ENCODE measurements at places on chromosomes 6 and 20.

DNA sequence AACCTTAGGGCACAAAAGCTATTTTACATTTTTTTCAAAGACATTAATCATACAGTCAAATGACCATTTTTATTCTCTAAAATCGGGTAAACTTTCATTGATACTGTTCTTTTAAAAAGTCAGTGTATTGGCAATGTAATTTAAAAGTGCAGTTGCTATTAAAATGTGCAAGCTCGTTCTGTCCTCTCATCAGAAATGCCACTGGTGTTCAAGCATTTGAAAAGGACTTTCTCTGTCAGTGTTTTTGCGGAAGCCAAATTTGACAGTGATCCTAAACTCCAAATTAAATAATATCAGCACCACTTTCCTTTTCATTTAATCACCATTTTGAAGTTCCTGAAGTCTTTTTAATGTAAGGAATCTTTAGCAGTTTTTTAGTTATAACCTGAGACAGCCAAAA is 69.6 kb downstream of the AFG1L start:
- DNase-seq, result no peak

DNA sequence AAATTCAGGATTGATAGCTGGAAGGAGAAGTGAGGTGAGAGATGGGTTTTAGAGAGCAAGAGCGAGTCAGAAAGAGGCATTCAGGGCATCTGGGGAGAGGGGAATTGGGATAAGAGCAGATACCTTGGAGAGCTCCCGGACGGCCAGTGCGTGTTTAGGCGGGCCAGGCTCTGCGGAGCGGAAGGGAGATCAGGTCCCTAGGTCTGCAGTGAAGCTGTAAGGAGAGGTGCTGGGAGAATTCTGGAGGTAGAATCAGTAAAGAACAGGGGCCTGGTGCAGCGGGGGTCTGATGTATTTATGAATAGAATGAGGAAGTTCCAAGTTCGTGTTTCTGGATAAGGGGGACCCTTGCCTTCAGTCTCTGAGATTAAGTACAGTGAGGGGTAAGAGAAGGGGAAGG is 47.4 kb upstream of the FAM83D start:
- no peak for DNase-seq

DNA sequence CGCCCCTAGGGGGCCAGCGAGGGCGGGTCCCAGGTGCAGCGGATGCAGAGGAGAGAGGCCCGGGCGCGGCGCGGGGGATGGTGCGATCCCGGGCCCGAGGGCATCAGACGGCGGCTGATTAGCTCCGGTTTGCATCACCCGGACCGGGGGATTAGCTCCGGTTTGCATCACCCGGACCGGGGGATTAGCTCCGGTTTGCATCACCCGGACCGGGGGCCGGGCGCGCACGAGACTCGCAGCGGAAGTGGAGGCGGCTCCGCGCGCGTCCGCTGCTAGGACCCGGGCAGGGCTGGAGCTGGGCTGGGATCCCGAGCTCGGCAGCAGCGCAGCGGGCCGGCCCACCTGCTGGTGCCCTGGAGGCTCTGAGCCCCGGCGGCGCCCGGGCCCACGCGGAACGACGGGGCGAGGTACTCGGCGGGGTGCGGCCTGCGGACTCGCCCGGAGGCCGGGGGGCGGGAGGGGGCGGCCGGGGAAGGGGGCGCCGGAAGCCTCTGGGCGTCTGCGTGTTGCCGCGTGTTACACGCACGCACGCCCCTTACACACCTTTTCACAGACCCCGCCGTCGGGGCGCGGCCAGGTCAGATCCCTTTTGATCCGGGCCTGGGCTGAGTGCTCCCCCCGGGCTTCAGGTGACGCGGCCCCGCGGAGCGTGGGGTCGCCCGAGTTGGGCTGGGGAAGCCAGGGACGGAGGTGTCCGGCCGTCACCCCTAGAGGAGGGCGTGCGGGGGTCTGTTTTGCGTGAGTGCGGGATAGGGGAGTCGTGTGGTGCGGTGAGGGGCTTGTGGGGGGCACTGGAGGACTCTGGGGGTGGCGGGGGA is 412 bp downstream of the TRIB3 start:
- peak; percentile 30 for DNase-seq

DNA sequence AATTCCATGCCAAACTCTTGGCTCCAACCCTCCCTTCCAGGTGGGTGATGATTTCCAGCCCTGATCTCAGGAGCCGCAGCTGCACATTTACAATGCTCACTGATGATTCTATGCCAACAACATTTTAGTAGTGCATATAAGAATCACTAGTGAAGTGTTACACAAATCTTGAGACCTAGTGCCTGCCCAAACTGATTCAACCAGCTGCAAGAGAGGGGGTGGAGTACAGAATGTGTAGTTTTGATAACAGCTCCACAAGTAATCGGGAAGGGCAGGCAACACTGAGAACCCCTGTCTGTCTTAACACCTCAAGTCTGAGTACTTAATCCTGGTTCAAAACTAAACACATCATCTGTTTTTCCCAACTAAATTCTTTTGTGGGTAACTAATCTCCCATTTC is 91.7 kb downstream of the PRDM1 start:
- DNase-seq, result no peak

DNA sequence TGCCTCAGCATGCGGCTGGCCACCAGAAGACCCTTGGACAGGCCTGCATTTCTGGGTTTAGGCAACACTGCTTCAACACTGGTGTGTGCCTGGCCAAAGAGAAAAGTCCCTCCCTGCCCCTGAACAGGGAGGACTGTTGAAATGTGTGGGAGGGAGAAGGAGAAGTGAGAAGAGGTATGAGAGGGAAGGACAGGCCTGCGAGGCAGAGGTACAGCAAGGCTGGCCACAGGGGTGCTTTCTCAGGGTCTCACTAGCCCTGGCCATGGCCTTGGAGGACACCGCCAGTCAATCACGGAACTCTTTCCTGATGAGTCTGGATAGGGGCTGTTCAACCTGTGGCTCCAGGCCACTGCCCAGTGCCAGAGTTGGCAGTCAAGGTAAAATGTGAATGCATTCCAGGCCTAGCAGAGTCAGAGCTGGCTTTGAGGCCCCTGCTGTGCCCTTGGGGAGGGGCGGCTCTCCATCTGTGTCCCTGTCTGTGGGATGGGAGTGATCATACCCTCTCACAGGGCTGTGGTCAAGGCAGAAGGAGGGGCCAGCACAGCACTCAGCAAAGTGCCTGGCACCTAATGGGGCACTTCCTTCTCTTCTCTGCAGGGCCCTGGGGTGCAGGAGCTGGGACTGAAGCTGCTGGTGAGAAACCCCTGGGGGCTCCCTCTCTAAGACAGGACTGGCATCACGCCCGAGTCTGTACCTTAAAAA is 43.2 kb upstream of the CDH22 start:
- DNase-seq, result no peak

GRCh38 chr20:63064745-63065711 is 58.3 kb upstream of the BHLHE23 start:
- DNase-seq, result no peak

All from stimulated activated CD8-positive, alpha-beta memory T cell treated with anti-CD3 and anti-CD28 coated beads, Interleukin-4, amount 100 ng/mL, for 4 hours (primary cell).